Mesenteric fat pad (tissue), 1 donor: ENCODE measurements at places on chromosomes 1 and 21.
A peak's percentile ranks its signal among the peaks of the same experiment; 100 is the strongest.

- no peak for DNase-seq
Measured at GRCh38 chr1:61604261-61604660, 120.7 kb downstream of the TM2D1 start.

GRCh38 chr1:150022357-150022756, 11.8 kb upstream of the OTUD7B start:
- DNase-seq = no peak

DNA sequence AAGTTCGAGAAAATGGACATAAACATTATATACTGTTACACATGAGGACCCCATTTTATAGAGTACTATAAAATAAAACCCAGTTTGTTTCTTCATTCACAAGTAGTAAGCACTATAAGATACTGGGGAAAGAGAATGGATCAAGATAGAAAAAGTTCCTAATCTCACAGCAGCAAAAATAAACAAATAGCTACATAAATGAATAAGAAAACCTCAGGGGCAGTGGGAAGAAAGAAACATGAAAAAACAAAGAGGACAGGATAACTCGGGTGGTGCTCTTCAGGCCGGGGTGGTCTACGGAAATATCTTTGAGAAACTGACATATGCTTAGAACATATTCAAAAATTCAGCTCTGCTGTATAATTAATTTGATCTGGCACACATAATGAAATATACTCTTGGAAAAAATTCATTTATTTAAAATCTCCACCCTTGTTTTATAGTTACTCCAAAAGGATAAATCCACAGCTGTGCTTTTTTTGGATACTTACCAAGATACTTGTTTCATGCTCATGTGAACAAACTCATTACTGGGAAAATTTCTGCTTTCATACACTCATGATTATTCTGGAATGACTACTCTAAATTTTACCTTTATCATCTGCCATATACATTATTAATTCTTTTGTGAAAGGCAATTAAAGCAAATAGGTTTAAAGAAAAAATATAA, 20.0 kb downstream of the CEP170 start:
- DNase-seq = no peak

GRCh38 chr1:220810963-220811362, 24.2 kb downstream of the MTARC1 start:
- DNase-seq = no peak

DNA sequence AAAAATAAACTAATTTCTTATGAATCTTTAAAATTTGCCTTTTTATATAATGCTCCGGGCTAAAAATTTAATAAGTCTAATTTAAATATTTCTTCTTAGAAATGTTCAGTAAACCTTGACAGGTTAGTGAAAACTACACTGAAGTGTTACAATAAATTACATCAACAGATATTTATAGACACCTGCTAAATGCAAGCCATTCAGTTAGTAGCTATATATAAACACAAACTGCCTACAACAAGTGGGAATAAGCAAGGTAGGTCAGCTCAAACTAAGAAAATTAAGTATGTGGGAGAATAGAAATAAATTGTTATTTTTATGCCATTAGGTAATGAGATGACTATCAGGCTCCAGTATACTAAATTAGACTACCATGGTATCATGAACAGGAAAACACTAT, 215.6 kb downstream of the DENND1B start:
- DNase-seq = no peak

DNA sequence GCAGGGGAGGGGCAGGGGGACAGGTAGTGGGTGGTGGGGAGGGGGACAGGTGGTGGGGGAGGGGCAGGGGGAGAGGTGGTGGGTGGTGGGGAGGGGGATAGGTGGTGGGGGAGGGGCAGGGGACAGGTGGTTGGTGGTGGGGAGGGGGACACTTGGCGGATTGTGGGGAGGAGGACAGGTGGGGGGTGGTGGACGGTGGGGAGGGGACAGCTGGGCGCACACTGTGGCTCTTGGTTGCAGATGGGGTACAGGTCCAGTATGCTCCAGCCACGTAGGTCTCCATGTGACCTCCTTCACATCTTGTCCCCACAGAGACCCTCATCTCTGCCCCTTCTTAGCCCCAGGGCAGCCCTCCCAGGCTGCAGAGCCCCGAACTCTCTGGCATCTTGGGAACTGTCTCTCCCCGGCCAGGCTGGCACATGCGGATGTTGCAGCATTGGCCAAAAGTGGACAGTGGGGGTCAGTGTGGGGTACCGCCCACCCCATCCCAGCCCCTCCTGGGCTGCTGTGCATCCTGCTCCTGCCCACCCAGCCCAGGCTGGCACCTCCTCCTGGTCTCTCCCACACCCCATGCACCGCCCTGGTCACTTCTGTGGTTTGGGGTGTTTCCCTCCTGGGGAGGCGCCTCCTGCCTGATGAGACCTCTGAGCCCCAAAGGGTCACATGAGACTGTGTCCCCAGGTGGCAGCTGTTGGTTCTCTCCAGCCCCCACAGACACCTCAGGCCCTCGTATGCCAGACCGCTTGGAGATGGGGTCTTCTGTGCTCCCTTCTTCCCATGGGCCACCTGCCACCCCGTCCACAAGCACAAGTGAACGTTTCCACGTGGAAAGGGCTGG, 7.6 kb upstream of the SLC19A1 start:
- peak; percentile 82 for DNase-seq

GRCh38 chr21:29885491-29885890, 54.3 kb downstream of the GRIK1 start:
- no peak for DNase-seq

GRCh38 chr1:200409203-200409760, 554 bp downstream of the ZNF281 start:
- no peak for DNase-seq

DNA sequence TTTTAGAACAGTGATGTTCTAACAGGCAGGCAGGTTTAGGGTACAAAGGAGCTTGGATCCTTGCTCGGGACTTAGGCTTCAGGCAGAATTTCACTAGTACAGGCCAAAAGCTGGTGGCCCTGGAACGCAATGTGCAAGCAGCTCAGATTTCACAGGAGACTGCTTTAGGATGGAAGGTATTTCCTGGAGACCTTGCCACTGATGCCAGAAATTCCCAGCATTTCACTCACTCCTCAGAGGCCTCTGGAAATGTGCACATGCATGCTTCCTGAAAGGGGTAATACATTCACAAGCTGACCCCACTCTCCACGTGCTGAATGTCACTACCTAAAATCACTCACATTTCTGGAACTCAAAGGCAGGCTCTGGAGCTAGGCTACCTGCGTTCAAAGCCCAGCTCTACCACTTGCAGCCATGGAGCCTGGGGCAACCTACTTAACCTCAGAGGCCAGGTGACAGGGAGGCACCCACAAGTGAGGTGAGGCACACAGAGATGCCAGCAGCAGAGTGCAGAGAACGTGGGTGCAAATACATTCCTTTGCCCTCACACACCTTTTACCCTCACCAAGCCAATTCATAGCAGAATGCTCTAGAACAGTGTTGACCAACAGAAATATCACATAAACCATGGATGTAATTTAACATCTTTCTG, 56.5 kb downstream of the CDC7 start:
- DNase-seq = no peak

GRCh38 chr1:112904831-112905261, 51.1 kb downstream of the SLC16A1 start:
- DNase-seq = no peak

- no peak for DNase-seq
Measured at GRCh38 chr1:41479808-41480160, 4.7 kb downstream of the EDN2 start.

DNA sequence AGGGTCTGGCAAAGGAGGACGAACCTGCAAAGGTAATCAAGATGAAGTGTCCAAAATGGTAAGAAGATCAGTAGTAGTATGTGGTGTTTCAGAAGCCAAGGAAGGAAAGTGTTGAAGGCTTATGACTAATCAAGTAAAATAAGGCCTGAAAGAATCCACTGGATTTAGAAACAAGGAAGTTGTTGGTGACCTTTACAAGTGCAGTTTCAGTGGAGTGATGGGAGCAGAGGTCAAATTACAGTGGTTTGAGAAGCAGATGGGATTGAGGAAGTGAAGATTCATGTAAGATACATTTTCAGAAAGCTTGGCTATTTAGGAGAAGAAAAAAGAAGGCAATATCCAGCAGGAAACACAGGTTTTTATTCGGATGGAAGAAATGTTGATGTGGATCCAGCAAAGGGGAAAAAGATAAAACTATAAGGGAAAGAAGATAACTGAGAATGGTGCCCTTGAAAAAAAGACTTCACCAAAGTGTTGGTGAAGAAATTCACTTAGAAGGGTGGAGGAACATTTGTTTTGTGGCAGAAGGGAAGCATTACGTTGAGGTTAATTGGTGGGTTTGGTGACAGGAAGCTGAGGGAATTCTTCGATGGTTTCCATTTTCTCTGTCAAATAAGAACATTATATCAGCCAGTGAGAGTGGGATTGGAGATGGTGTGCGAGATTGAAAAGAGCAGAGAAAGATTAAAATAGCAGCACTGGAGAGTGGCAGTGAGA, 2.1 kb downstream of the ARMH1 start:
- DNase-seq = no peak

DNA sequence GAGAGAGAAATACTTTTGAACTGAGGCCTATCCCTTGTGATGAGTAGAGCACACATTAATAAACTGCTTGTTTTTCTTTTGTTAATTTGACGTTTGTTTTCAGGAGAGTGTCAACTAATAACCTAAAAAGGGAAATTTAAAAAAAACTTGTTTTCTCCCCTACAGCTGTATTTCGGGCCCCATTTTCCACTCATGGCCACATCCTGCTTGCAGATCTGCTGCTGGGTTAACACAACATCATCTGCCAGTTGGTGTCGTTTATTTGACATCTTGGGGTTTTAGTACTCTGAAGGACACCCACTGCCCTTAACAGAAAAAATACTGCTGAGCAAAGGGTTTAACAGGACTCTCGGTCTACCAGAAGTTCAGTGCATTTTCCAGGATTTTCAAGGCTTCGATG, 848 bp upstream of the PYHIN1 start:
- DNase-seq = no peak

DNA sequence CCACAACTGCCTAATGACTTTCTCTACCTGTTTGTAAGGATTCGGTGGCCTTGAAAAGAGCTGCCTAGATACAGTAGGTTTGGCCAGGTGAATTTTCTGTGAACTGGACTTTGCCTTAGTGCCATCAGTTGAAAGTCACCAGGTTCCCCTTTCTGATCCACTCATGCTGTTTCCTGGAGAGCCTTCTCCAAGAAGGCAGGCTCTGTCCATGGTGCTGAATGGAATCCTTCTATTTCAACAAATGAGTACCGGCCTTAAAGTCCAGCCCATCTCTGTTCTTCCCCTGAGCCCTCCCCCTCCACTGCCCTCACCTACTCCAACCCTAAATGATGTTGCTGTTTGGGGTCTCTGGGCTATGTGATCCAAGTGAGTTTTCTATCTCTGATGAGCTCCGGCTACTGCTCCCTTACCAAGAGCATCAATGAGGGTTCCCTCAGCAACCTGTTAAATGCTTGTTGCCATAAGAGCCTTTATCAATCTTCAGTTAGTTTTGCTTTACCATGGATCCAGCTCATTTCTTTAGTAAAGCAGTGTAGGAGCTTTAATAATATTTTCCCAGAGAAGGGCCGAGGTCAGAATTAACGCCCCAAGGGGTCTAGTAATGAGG, 500.4 kb downstream of the PTPRU start:
- DNase-seq = no peak

- DNase-seq = no peak
Measured at GRCh38 chr1:179547021-179547535, 28.7 kb downstream of the NPHS2 start.

GRCh38 chr1:31795801-31796621, 19.8 kb downstream of the SPOCD1 start:
- DNase-seq = peak; percentile 78

- no peak for DNase-seq
Measured at GRCh38 chr1:239058190-239058589, 328.2 kb upstream of the CHRM3 start.

DNA sequence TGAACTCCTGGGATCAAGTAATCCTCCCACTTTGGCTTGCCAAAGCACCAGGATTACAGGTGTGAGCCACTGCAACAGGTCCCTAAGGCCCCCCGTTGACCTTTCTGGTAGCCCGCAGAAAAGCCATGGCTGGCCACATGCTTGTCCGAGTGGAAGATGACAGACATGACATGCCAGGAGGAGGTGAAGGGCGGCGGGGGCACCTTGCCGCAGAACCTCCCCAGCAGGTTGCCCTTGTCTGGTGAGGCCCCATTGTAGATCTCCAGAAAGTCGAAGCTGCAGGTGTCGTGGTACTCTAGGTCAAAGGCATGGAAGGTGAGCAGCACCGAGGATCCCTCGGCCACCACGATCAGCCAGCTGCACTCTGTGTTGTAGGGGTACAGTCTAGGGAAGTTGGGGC, 8.4 kb downstream of the CDCP2 start:
- no peak for DNase-seq

GRCh38 chr1:150352866-150353265, 11.1 kb upstream of the RPRD2 start:
- DNase-seq = no peak

DNA sequence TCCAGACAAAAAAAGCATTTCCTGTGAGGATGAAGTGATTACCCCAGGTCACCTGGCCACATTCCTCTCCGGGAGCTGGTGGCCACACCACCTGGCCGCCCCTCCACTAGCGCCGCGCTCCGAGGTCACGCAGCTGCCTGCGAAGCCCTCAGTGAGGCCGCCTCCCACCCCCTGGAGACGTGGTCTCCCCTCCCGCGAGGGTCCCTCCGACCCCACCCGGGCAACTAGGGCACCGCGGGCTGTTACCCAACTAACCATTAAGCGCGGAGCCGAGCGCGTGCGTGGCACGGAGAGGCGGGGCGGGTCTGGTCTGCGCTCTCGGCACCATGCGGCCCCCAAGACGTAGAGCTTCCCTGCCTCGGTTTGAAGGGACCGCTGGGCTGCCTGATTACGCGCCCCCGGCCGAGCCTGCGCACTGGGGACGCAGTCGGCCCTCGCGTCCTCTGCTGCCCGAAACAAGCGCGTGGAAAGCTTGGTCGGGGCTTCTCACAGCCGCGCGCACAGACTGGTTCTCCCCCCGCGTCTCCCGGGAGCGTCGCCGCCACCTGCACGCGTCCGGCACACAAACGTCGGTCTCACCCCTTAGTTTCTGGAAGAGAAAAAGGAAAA, 106.5 kb downstream of the SLC16A1 start:
- peak; percentile 82 for DNase-seq

- no peak for DNase-seq
Measured at GRCh38 chr1:242187171-242187570, 188.3 kb upstream of the MAP1LC3C start.
